ENCODE measurements at places on chromosomes 2 and 18. TPM values are rescaled to one million over a fixed set of nuclear protein-coding genes. Genes with fewer than 3 reads are reported as not detected.

PLEKHH2 gene
- polyA plus RNA-seq: 0.14 TPM

MREG gene
- polyA plus RNA-seq: 0.34 TPM

HRH4 gene
- 0.06 TPM for polyA plus RNA-seq

GRCh38 chr2:24586955-24587354 lies 95.9 kb downstream of the NCOA1 start:
- no peak for DNase-seq

GRCh38 chr2:240935103-240935876 lies 29.2 kb downstream of the CROCC2 start:
- DNase-seq: peak; percentile 50

DNA sequence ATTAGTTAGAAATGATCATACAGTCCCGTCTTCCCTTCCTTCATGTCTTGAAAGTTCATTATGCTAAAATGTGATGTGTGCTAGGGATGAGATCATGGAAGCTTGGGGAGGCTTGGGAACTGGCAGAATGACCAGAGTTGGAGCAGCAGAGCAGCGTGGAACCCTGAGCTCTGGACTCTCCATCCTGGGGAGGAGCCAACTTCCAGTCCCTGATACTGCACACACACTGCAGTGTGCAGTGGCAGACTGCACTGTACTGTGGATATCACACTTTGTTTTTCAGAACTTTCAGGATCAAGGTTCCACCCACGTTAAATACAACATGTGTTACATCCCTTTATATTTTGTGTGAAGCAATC lies 27.3 kb upstream of the GREB1 start:
- DNase-seq: no peak

DNA sequence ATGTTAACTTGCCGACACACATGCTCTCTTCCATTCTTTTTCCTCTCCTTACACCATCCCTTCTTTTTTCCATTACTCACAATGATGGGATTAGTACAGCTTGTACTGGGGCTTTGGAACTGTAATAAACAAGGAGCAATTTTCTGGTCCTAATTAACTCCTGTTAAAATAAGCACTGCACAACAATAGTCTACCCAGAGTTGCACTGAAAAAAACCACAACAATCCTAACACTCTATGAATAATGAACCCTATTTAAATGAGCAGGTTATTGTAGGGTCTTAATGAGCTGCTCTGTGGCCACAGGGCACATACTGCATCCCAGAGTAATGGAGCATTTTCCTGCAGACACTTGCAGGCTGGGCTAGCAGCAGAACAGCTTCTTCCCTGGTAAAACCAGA lies 380.3 kb downstream of the NRXN1 start:
- no peak for DNase-seq

- DNase-seq: no peak
These were observed 33.7 kb downstream of the FASTKD2 start for GRCh38 chr2:206799083-206799482.

DNA sequence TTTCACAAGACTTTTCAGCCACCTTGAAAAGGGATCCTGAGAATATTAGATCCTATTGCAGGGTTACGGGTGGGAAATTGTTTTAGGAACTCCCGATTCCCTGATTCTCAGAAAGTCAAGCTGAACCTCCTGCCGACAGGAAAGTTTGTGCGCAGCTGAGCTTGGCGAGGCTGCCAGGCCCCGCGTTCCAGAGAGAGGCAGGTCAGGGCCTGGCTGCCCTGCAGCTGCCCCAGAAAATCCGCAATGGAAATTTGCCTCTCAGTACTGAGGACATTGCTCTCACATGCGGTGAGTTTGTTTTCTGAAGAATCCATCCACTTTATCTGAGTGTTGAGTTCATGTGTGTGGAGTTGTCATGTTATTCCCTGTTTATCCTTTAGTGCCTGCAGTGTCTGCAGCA lies 144.2 kb downstream of the RTP5 start:
- no peak for DNase-seq

GRCh38 chr2:15363734-15364133 lies 197.4 kb downstream of the NBAS start:
- DNase-seq: no peak

GRCh38 chr18:62346333-62347088 lies 21.4 kb downstream of the TNFRSF11A start:
- no peak for DNase-seq

- DNase-seq: no peak
These were observed 54.6 kb upstream of the MAP4K3 start for GRCh38 chr2:39491653-39492052.

GRCh38 chr18:40004246-40004645 lies 1950.8 kb upstream of the PIK3C3 start:
- no peak for DNase-seq

- DNase-seq: no peak
These were observed 95.7 kb upstream of the SERTAD2 start for GRCh38 chr2:64749446-64749845.

GRCh38 chr2:141417246-141417797 lies 713.5 kb downstream of the LRP1B start:
- DNase-seq: no peak

DNA sequence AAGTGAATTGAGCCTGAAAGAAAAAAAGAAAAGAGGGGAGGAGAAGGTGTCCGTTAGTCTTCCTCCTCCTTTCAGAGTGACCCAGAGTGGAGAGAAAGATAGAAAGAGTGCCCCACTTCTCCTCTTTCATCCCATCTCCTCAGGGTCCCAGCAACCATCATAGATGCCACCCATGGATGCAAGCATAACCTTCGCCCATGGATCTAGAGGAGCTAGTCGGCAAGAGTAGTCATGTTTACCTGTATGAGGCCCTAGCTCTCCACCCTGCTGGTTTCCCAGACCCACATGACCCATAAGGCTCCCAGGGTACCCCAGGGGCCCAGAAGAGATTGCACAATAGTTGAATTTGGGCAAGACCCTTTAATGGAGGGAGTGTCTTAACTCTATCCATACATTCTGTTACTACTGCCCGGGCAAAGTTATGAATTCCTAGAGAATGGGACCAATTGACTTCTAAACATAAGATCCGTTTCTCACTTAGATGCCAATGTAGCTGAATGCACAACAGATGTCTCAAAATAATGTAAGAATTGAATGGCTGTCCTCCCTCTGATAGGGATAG lies 56.1 kb upstream of the CDCA7 start:
- no peak for DNase-seq

GRCh38 chr2:148586522-148587128 lies 57.9 kb upstream of the EPC2 start:
- no peak for DNase-seq

- DNase-seq: no peak
These were observed 307.4 kb downstream of the CTNNA2 start for GRCh38 chr2:79820281-79820680.

GRCh38 chr2:222690564-222691200 lies 19.2 kb downstream of the MOGAT1 start:
- DNase-seq: peak; percentile 85

DNA sequence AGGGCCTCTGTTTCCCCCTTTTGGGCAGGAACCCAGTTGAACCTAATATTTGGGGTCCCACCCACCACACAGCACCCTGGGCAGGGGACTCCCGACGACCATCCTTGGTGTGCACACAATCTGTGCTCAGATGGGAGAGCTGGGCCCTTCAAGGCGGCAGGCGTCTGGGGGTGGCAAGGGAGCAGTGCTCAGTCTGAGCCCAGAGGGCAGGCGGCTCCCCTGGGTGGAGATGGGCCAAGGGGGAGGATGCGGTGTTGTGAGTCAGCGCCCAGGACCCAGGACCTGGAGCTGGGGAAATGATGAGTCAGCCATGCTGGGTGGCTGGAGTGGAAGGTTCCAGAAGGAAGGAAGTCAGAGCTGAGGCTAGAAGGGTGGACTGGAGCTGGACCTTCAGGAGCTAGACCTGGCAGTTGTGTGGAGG lies 3.8 kb downstream of the PROM2 start:
- DNase-seq: no peak

GRCh38 chr2:47616506-47616905 lies 166.4 kb upstream of the MSH6 start:
- DNase-seq: no peak

Data from psoas muscle (tissue), 8 donors.